ENCODE measurements at places on chromosomes 2 and 18. TPM values are rescaled to one million over a fixed set of nuclear protein-coding genes. Genes with fewer than 3 reads are reported as not detected.

The INHBB gene
- total RNA-seq, result 0.21 TPM

The ABCG8 gene
- under 0.01 TPM for total RNA-seq

The NXPH2 gene
- total RNA-seq, result not detected

The PHOSPHO2 gene
- total RNA-seq, result 0.96 TPM

The MOCOS gene
- total RNA-seq, result 15.9 TPM

The IL36RN gene
- 8.4 TPM for total RNA-seq

The RAB6C gene
- total RNA-seq, result not detected

The PTPRN gene
- 2.2 TPM for total RNA-seq

The XIRP2 gene
- total RNA-seq, result not detected

The ICOS gene
- not detected for total RNA-seq

The CDH2 gene
- under 0.01 TPM for total RNA-seq

The ABCG5 gene
- not detected for total RNA-seq

The SATB2 gene
- total RNA-seq, result 1.7 TPM

The STAM2 gene
- total RNA-seq, result 26.6 TPM

The REG3A gene
- not detected for total RNA-seq

The OR6B2 gene
- not detected for total RNA-seq

The UPP2 gene
- total RNA-seq, result not detected

The LIMS2 gene
- under 0.01 TPM for total RNA-seq

The ID2 gene
- 8.3 TPM for total RNA-seq

The SUCLG1 gene
- total RNA-seq, result 37.8 TPM

The OTOS gene
- not detected for total RNA-seq

The PLA2R1 gene
- total RNA-seq, result 4.0 TPM

The CASP10 gene
- 4.9 TPM for total RNA-seq

The CRYBA2 gene
- total RNA-seq, result not detected

The HMSD gene
- total RNA-seq, result not detected

The B4GALT6 gene
- total RNA-seq, result 3.2 TPM

The GBX2 gene
- total RNA-seq, result not detected

The GCG gene
- not detected for total RNA-seq

All from tracheal epithelial cell (primary cell).